ENCODE measurements at places on chromosomes 1 and 21.

GRCh38 chr1:151294742-151295462 is 12.8 kb downstream of the ZNF687 start:
- DNase-seq = no peak

- no peak for DNase-seq
These were observed 49.8 kb downstream of the ADAMTS1 start for GRCh38 chr21:26795412-26795805.

GRCh38 chr1:150560011-150560438 is 10.8 kb downstream of the ADAMTSL4 start:
- DNase-seq = peak; percentile 48

DNA sequence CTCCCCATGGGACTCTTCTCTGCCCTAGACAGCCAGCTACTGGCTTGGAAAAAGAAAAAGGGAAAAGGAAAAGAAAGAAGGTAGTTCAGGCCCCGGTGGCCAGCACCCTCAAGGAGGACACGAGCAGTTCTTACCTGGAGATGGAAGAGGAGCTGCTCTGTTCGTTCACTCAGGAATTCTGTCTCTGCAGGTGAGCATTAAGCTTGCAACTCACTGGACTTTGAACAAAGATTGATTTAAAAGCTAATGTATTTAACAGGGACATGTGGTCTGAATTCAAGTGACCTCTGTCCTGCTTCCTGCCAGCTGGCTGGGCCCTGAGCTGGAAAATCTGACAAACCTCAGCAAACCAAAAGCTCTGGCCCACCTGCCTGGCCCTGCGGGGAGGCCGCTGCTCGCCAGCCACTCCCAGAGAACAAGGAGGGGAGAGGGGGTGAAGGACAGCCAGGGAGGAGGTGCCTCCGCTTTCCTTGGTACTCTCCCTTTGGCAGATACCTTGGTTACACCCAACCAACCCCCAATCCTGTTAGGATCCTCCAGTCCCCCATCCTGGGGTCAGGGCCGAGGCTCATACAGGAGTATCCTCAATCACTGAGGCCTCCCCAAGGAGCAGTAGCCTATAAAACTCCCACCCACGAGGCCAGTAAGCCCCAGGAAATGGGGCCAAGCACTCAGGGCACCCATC is at the start of gene PDZK1:
Gene PDZK1, minus strand, starts transcription at position 186 of the 685 bp plus-strand sequence. CDS start 19,347 bp downstream, outside the sequence.
- no peak for DNase-seq

DNA sequence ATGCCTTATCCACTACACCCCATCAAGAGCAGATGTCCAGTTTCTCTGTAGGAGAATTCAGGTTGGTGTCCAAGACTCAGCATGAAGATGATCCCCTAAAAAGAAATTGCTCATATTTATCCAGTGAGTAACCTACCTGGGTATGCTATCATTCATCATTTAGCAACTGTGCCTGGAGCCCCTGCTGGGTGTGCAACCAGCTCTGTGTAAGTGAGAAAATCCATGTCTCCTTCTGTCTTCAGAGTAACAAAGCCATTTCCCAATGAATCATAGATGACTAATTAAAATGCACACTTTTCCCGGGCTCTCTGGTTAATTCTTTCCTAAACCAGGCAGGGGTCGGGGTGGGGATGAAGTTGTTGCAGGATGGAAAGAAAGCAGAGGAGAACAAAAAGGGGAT is 35.8 kb downstream of the OLFML3 start:
- no peak for DNase-seq

GRCh38 chr1:14946684-14947238 is 206.8 kb upstream of the TMEM51 start:
- DNase-seq = peak; percentile 48

DNA sequence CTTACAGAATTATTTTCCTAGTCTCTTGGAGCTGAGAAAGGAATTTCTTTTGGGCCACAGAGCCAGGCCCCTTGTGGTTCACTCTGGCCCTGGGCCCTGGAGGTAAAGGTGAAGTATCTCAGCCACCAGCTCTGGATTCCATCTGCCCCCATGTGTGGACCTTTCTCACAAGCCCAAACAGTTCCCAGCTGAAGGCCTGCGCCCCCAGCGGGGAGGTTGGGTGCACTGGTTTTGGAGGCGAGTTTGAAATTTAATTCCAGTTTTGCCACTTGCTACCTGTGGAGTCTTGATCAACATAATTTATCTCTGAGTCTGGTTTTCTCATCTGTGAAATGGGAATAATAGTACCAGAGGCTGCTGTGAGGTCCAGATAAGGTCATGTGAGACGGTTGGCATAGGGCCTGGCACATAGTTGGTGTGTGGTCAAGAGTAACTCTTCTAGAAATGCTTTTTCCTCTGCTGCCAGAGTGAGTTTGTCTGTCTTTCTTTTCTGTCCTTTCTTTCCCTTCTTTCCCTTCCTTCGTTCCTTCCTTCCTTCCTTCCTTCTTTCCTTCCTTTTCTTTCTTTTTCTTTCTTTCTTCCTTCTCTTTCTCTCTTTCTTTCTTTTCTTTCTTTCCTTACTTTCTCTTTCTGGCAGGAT is 6.1 kb downstream of the AGTRAP start:
- DNase-seq = no peak

GRCh38 chr1:28956038-28956464 is 41.7 kb downstream of the EPB41 start:
- no peak for DNase-seq

GRCh38 chr1:117244306-117244705 is 33.6 kb upstream of the VTCN1 start:
- no peak for DNase-seq

DNA sequence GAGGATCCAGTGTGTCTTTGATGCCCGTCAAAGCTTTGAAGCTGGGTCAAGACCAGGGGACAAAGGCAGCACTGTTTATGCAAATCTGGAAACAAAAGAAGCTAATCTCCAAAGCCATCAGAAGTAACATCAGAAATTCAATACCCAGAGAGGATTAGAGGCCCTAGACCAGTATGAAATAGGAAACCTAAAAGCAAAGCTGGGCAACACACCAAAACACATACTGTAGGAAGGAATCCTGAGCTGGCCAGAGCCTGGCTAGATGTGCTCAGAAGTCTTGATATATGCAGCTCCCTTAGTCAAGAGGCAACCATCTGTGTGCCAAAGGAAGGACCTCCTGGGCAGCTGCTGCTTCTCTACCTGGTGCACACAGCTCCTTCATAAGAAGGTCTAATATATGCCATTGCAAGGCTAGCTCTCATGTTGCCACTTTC is 12.3 kb downstream of the COLGALT2 start:
- no peak for DNase-seq

DNA sequence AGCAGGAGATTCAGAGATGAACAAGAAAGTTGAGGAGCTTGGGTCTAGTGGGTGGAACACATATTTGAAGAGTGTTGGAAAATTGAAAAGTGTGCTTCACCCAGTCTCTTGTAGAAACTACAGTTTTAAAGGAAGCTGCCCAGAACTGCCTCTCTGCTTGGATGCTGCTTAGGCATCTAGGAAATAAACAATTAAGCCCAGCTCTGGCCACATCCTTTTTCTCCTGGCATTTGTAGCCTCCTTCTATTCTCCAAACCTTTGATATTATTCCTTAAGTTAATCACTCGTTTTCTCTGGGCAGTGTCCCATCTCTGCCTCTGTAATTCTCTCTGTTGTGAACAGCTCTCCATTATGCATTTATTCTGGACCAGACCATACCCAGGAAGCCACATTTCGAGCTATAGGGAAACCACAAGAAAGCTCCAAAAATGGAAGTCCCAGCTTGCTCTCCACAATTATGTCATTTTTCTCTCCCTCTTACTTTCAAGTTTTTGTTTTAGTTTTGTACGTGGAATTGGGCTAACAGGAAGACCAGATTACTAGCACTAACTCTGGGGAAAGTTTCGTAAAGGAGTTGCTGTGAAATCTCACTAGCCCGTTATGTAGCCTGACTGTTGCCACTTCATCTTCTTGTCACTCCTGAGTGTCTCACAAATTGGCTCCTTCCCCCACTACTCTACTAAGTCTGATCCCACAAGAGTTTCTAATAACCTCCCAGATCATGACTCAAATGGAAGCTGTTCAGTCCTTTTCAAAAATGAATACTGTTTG is 102.2 kb downstream of the NTMT2 start:
- no peak for DNase-seq

- DNase-seq = no peak
These were observed 33.5 kb downstream of the SUSD4 start for GRCh38 chr1:223330466-223330865.

DNA sequence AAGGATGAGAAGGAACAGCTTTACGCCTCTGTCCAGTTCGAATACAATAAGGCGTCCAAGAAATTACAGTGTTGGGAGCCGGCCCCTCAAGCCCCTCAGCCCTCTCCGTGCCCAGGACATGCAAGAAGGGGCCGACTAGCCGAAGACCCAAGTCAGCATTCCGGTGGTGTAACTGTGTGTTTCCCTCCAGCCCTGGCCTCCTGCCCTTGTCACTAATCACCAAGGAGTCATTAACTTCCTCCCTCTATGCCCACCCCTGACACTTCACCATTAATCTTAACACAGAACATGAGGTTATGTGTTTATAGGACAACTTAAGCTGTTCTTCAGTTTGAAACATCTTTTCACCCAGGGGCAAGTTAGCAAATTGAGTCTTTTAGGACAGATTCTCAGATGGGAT is 16.4 kb upstream of the C4BPB start:
- DNase-seq = no peak

DNA sequence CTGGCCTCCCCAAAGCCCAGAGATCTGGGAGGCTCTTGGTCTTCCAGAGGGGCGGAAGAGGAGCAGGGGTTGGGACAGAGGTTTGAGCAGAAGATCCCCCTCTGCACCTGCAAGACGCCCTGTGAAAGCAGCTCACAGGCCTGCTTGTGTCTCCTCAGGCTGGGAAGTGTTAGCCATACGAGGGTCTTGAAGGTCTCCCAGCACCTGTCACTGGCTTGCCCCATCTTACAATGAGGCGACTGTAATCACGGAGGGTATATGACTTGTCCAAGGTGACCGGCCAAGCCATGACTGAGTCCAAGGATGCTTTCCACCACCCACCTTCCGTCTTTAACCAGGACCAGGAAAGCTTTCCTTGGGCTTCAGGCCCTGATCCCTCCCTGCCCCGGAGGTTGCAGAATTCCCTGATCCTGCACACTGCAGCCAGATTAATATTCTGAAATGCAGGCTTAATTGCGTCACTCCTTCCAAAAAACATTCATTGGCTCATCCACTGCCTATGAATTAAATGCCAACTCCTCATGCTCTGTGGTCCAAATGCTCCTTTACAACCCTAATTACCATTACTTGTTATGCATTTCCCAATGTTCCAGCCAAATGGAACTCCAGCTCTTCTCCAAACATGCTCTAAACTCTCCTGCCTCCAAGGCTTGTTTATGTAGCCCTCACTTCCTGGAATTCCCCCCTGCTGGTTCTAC is 64.0 kb downstream of the DDX20 start:
- no peak for DNase-seq

GRCh38 chr1:41355761-41356160 is 5.5 kb upstream of the FOXO6 start:
- no peak for DNase-seq

DNA sequence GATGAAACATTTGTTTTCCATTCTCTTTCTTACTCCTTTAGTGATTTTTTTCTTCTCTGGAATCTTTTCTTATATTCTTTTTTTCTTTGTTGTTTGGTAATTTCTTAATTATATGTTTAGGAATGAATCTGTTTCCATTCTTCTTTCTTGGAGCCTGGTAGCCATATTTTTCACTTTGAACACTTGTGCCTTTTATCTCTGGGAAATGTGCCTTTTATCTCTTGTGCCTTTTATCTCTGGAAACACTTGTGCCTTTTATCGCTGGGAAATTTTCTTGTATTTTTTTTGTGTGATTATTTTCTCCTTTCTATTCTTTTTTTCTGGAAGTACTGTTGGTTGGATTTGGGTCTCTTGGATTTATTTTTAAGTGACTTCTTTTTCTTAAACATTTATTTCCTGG is 118.2 kb downstream of the LEPR start:
- DNase-seq = no peak

- DNase-seq = no peak
These were observed 253.2 kb downstream of the CRB1 start for GRCh38 chr1:197521118-197521739.

GRCh38 chr21:24903994-24904635 is 703.2 kb downstream of the MRPL39 start:
- no peak for DNase-seq

GRCh38 chr1:65948609-65949229 is 156.0 kb downstream of the PDE4B start:
- DNase-seq = no peak

GRCh38 chr1:220448217-220448616 is 79.7 kb upstream of the MARK1 start:
- DNase-seq = no peak

DNA sequence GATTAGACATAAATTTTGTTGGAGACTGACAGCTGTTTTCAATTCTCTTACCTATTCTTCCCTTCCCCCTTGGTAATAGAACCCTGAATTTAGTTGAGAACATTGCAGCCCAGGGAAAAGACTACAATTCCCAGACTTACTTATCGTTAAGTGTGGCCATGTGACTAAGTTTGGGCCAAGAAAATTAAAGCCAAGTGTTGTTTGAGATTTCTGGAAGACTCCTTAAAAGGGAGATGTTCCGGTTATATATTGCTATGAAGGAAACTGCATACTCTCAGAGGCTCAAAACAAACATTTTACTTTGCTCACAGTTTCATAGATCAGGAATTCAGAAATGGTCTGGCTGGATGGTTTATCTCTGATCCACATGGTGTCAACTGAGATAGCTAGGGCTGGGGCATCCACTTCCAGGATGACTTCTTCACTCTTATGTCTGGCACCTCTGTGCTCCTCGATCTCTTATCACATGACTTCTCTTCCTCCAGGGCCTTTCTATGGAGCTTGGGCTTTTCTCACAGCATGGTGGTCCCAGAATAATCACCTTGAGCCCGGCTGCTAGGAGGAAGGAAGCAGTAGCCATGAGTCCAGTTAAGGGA is 22.4 kb upstream of the CD34 start:
- no peak for DNase-seq

- DNase-seq = no peak
These were observed 413 bp upstream of the C1orf232 start for GRCh38 chr1:26169198-26169554.

DNA sequence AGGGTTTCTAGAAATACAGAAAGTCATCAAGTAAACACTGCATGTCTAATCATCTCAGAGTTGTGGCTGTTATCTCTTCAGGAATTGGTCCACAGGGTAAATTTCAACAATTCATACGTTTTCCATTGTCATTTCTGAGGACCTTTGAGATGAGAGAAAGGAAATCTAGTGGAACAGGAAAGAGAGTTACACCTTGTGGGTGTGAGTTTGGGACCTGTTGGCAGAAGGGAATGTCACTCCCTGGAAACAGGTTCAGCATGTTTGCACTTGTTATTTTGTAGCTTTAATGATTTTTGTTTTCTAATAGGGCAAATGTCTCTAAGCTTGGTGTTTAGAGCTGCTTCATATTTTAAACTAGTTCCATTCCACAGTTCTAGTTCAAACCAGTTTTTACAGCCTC is 5.6 kb downstream of the TMEM167B start:
- no peak for DNase-seq

GRCh38 chr1:20058531-20058930 is 11.5 kb upstream of the PLA2G5 start:
- no peak for DNase-seq

DNA sequence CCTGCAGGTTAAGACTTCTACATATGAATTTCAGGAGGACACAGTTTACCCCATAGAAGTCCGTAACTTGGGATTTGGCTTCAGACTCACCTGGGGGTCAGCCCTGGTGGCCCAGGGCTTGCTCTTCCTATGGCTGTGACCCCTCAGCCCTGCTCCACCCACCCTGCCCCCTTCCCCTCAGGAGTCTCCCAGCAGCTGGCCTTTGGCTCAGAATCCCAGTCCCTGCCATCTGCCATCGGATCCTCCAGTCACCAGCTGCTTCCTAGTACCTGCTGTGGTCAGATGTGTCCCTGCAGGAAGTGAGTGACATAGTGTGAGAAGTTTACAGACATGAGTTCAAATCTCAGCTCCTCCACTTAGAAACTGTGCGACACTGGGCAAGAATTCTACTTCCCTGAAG is 332.6 kb downstream of the NPHP4 start:
- no peak for DNase-seq
